ENCODE measurements at places on chromosomes 12 and 14.
A peak's percentile ranks its signal among the peaks of the same experiment; 100 is the strongest.

DNA sequence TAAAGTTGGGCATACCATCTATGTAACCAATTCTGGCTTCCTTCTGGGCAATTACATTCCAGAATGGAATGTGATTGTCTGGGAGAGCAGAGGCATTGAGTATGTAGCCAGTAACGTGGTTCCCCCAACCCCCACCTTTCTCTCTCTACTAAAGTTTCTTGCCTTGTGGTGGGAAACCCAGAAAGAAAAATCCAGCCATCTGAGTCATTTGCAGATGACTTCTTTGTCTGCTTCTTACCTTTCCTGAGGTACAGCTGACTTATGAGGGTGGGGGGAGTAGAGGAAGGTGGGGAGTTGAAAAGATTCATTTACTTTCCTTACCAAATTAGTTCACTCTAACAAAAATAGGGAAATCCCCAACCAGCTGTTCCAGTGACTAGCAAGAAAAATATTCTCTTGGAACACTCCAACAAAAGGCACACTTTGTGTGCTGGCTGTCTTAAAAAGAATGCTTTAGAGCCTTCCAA, 112.1 kb upstream of the FRMD6 start:
- DNase-seq, result no peak
- H3K36me3 ChIP-seq, result no peaks in the 10 kb centered on the region
- H3K4me3 ChIP-seq, result no peak overlapping the region
- no peak overlapping the region for H3K27ac ChIP-seq
- H3K4me1 ChIP-seq, result peaks cover 2% of the 10 kb centered on the region
- H3K27me3 ChIP-seq, result peaks cover 26% of the 10 kb centered on the region

GRCh38 chr12:114884575-114884974, 200.6 kb upstream of the TBX3 start:
- no peak for DNase-seq
- H3K36me3 ChIP-seq, result no peaks in the 10 kb centered on the region
- no peak overlapping the region for H3K4me3 ChIP-seq
- no peaks in the 10 kb centered on the region for H3K4me1 ChIP-seq
- no peak overlapping the region for H3K27ac ChIP-seq
- no peaks in the 10 kb centered on the region for H3K27me3 ChIP-seq

GRCh38 chr14:61875483-61875882, 113.3 kb downstream of the SNAPC1 start:
- peaks cover 3% of the 10 kb centered on the region for H3K4me1 ChIP-seq
- no peak for DNase-seq

GRCh38 chr12:65094722-65095121, 26.4 kb downstream of the WIF1 start:
- peaks cover 19% of the 10 kb centered on the region for H3K27me3 ChIP-seq
- no peak overlapping the region for H3K27ac ChIP-seq
- no peak overlapping the region for H3K4me3 ChIP-seq
- H3K36me3 ChIP-seq, result no peaks in the 10 kb centered on the region
- H3K4me1 ChIP-seq, result no peaks in the 10 kb centered on the region

DNA sequence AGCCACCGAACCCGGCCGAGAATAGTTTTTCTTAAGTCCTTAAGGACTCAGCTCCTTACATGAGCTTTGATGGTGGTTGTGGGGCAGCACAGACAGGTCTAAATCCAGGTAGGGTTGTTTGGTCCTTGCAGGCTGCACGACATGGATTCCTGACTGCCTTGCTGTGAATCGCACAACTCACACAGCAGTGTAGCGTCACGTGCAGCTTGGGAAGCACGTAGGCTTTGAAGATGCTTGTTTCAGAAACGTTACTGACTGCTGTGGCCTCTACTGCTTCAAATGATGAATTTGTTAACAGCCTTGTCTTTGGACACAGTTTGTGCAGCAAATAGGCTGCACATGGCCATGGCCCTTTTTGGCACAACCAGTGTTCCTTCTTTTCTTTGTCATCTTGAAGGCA, 29.9 kb downstream of the ZBTB42 start:
- no peak overlapping the region for H3K27ac ChIP-seq
- H3K4me1 ChIP-seq, result peaks cover 9% of the 10 kb centered on the region
- no peak for DNase-seq
- H3K27me3 ChIP-seq, result peaks cover 1% of the 10 kb centered on the region
- H3K4me3 ChIP-seq, result no peak overlapping the region
- no peaks in the 10 kb centered on the region for H3K36me3 ChIP-seq

DNA sequence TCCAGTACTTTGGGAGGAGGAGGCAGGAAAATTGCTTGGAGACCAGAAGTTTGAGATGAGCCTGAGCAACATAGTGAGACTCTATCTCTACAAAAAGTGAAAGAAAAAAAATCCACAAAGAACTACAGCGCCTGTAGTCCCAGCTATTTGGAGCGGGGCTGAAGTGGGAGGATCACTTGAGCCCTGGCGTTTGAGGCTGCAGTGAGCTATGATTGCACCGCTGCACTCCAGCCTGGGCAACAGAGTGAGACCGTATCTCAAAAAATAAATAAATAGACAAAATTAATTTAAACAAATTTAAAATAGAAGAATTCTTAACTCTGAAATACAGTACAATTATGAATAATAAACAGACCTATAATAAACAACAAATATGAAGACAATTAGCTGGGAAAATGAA, 40.9 kb downstream of the ATL1 start:
- no peak overlapping the region for H3K27ac ChIP-seq
- no peak for DNase-seq
- no peak overlapping the region for H3K4me3 ChIP-seq
- no peaks in the 10 kb centered on the region for H3K4me1 ChIP-seq
- H3K36me3 ChIP-seq, result no peaks in the 10 kb centered on the region
- no peaks in the 10 kb centered on the region for H3K27me3 ChIP-seq

DNA sequence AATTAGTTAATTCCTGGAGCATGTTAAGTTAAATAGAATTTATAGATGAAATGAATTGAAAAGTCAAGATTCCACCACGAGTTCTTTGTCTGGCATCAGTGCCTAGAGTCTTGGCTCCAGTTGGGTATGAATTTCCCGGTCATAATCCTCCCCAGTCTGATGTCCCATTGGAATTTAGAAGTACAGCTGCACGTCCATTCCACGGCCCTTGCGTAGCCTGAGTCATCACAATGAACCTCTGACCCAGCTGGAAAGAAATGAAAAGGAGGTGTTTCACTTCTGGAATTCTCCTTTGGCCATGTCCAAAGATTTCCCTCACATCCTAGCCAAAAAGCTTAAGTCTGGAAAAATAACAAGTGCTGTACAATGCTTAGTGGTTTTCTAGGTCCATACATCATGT, 122.7 kb downstream of the KICS2 start:
- no peaks in the 10 kb centered on the region for H3K36me3 ChIP-seq
- DNase-seq, result no peak
- no peak overlapping the region for H3K4me3 ChIP-seq
- H3K27ac ChIP-seq, result no peak overlapping the region
- peaks cover 9% of the 10 kb centered on the region for H3K27me3 ChIP-seq

- no peaks in the 10 kb centered on the region for H3K36me3 ChIP-seq
- no peak overlapping the region for H3K4me3 ChIP-seq
- H3K27ac ChIP-seq, result no peak overlapping the region
- no peaks in the 10 kb centered on the region for H3K27me3 ChIP-seq
- no peak for DNase-seq
Measured at GRCh38 chr12:108773798-108774788, 42.8 kb upstream of the CORO1C start.

DNA sequence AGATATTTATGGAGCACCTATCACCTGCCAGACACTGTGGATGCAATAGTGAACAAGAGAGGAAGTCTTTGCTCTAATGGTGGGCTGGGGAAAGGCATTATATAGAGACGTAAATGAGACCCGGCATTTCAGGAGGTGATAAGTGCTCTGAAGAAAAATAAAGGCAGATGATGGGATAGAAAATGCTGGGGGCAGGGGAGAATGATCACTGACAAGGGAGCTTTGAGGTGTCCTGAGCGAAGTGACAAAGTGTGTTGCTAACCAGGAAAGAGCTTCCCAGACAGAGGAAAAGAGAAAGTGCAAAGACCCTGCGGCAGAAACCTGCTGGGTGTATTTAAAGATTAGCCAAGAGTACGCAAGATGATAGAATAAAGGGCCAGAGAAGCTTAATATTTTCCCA, 1096.1 kb downstream of the BCL11B start:
- peaks cover 42% of the 10 kb centered on the region for H3K4me1 ChIP-seq
- peak overlapping the region; percentile 23 for H3K4me3 ChIP-seq
- no peak for DNase-seq
- H3K27me3 ChIP-seq, result no peaks in the 10 kb centered on the region
- no peaks in the 10 kb centered on the region for H3K36me3 ChIP-seq

- H3K36me3 ChIP-seq, result peaks cover 5% of the 10 kb centered on the region
- peaks cover 51% of the 10 kb centered on the region for H3K4me1 ChIP-seq
- H3K27me3 ChIP-seq, result no peaks in the 10 kb centered on the region
- peak overlapping the region; percentile 81 for H3K4me3 ChIP-seq
- H3K27ac ChIP-seq, result peak overlapping the region; percentile 88
Measured at GRCh38 chr12:45234139-45234865, 18.4 kb downstream of the ANO6 start.

- no peaks in the 10 kb centered on the region for H3K36me3 ChIP-seq
- no peak overlapping the region for H3K4me3 ChIP-seq
- peaks cover 35% of the 10 kb centered on the region for H3K27me3 ChIP-seq
- peaks cover 3% of the 10 kb centered on the region for H3K4me1 ChIP-seq
Measured at GRCh38 chr12:52975820-52976573, 27.1 kb downstream of the KRT18 start.

- DNase-seq, result peak; percentile 83
- peaks cover 23% of the 10 kb centered on the region for H3K36me3 ChIP-seq
- peak overlapping the region; percentile 99 for H3K4me3 ChIP-seq
- H3K27me3 ChIP-seq, result no peaks in the 10 kb centered on the region
- peaks cover 38% of the 10 kb centered on the region for H3K4me1 ChIP-seq
Measured at GRCh38 chr14:21476523-21476924, 235 bp downstream of the RAB2B start.

DNA sequence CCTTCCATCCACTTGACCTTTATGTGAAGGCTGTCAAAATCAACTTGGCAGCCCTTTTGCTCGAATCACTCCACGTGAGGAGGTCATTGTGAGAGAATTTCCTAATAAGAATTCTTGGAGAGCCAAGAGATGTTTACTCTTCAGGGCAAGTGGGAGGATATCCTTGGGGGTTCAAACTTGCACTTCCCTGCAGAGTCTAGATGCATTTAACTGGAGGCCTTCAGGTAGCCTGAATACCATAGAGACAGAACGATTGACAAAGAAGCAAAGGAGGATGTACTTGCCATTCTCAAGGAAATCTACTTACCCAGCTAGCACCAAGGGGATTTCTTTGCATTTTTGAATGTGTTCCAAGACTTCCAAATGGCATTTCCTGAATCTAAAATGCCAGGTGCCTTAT, 1702.6 kb upstream of the FLRT2 start:
- no peak overlapping the region for H3K27ac ChIP-seq
- no peaks in the 10 kb centered on the region for H3K4me1 ChIP-seq
- H3K27me3 ChIP-seq, result no peaks in the 10 kb centered on the region

GRCh38 chr12:42686514-42687172, 97.1 kb upstream of the PRICKLE1 start:
- no peak overlapping the region for H3K4me3 ChIP-seq
- H3K27me3 ChIP-seq, result no peaks in the 10 kb centered on the region
- H3K36me3 ChIP-seq, result no peaks in the 10 kb centered on the region
- DNase-seq, result no peak

GRCh38 chr12:131100031-131100674, 146.4 kb downstream of the ADGRD1 start:
- DNase-seq, result no peak
- no peak overlapping the region for H3K4me3 ChIP-seq
- no peak overlapping the region for H3K27ac ChIP-seq
- no peaks in the 10 kb centered on the region for H3K36me3 ChIP-seq
- H3K27me3 ChIP-seq, result peaks cover 2% of the 10 kb centered on the region

GRCh38 chr12:66774929-66775328, 96.1 kb upstream of the GRIP1 start:
- H3K4me3 ChIP-seq, result no peak overlapping the region
- DNase-seq, result no peak
- H3K27me3 ChIP-seq, result peaks cover 18% of the 10 kb centered on the region

DNA sequence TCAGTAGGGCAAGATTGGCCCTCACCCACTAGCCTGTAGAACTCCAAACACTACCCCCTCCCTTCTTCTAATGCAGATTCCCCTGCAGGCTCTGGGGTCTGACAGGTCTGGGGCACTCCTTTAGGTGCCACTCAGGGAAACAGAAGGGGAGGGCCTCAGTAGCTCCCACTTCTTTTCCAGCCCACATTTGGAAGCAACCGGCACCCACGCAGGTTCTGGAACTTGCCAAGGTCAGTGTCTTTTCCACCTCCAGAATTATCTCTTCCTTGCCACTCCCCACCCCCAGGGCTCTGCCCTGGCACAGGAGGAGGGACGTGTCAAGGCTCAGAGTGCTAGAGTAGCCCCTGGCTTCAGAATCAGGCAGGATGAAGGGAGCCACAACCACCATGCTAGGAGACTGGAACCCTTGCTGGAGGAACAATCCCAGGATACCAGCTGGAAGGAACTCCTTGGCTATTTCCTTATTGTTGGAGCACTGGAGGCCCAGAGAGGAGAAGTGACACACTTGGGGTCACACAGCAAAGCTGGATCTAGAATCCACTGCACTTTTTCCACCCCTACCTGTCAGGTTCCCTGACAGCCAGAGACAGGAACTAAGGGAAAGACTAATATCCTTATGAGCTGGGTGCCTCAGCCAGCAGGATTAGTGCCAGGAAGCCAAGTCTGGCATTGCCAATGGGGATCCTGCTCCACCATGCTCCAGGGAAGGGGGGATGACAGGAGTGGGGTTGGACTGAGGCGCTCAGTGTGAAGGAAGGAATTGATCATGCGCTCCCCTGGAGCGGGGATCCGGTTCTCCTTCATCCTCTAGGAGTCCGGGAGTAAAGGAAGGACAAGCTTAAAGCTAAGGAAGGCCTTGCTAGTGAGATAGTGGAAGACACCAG, 1.8 kb upstream of the FIGNL2 start:
- no peak overlapping the region for H3K27ac ChIP-seq
- H3K36me3 ChIP-seq, result no peaks in the 10 kb centered on the region
- no peak for DNase-seq
- H3K4me3 ChIP-seq, result no peak overlapping the region

DNA sequence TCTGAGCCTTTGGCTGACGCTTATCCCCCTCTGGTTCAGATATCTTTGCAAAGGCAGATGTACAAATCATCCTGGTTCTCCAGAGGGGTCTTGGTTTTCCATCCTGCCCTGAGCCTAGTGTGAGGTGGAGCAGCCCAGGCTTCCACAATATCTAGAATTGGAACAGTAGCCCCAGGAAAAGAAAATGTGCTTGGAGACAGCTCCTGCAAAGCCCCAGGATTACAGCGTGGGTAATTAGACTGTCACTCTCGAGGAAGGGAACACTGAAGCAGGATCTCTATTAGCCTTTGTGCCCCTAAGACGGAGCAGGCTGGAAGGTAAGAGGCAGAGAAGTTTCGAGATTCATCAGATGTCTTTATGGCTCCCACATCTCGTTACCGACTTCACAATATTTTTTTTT, 59.4 kb downstream of the TMEM132C start:
- H3K4me3 ChIP-seq, result no peak overlapping the region

DNA sequence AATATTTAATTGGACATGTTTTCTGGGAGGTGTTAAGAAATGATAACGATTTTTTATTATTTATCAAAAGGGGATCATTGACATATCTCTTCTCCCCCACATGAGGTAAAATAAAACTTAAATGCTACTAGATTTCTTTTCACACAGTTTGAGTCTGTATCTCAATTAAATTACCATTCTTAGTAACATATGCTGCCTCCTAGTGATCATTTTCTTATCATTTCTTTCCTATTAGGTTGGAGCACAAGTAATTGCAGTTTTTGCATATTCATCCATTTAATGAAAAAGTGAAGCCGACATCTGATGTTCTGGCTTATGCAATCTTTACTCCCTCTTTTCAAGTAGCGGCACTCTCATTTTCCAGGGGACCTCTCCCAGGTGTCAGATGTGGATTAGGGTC, 24.9 kb downstream of the PUS7L start:
- peaks cover 7% of the 10 kb centered on the region for H3K36me3 ChIP-seq
- H3K4me1 ChIP-seq, result no peaks in the 10 kb centered on the region
- H3K27ac ChIP-seq, result no peak overlapping the region
- no peak for DNase-seq

Data from natural killer cell treated with Interleukin-12 subunit alpha and Interleukin-12 subunit beta and Interleukin-15 and Interleukin-18, amount 100 ng/mL, for 72 hours (primary cell).